ENCODE measurements at places on chromosomes 13 and 19.

GRCh38 chr19:50725218-50725910 is 2.2 kb downstream of the CLEC11A start:
- DNase-seq = no peak

GRCh38 chr19:42420055-42420544 is 7.1 kb downstream of the LIPE start:
- no peak for DNase-seq

- no peak for DNase-seq
Observed at GRCh38 chr13:93554514-93554913, 327.9 kb downstream of the GPC6 start.

DNA sequence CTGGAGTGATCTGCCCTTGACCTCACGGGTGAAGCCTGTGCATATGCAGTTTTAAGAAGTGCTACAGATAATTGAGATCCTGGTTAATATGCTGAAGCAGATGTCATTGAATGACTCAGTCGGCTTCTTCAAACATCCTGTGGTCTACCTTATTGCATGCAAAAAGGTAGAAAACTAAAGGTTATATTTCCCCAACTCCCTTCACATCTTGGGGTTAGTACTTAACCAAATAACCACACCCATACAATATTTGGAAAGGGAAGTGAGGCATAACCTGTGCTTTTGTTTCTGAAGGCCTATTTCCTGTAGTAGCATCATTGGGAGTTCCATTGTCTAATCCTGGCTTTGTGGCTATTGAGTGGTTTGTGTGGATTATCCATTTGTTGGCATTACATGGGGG is 58.3 kb downstream of the RAP2A start:
- no peak for DNase-seq

DNA sequence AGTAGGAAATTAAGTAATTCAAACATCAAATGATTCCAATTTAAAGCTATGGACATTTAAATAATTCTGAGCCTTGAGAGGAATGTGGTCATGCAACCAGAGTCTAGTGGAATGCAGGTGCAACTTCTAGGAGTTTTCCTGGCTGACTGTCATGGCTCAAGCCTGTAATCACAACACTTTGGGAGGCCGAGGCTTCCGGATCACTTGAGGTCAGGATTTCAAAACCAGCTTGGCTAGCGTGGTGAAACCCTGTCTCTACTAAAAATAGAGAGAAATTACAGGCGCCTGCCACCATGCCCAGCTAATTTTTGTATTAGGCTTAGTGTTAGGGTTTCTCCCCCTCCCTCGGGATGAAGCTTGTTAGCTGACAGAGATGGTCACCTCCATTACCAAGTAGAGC is 6.4 kb downstream of the ZNF808 start:
- DNase-seq = no peak

DNA sequence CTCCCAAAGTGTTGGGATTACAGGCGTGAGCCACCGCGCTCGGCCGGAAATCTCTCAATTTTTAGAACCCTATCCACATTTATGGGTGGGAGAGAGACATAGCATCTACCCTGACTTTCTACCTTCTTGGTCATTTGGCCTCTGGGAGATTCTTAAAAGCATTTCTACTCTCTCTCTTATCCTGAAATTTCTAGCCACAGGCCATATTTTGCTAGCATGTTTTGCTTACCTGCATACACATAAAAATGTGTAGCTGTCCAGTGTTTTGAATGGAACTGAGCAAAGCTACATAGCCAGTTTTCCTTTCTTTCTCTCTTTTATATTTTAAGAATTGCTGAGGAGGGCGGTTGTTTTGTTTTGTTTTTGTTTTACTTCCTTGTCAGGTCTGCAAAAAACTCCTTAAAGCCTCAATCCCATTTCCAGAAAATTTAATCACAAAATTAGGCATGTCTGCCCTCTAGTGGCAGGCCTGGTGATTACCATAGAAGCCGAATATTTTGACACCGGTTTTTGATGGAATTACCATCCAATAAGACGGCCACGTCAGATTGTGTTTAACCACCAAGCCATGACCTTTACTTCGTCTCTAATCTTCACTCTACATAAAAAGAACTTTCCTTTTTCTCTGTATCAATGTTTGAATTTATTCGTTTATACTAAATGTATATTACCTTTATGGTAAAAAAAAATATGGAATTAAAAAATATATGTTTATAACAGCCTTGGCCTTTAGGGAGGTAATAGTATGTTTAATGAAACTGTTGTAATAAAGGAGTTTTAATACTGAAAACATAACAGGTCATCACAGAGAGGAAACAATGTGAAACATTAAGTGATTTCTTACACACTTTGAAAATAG is 34.4 kb upstream of the OXGR1 start:
- DNase-seq = peak; percentile 71

- peak; percentile 45 for DNase-seq
Observed at GRCh38 chr19:48169578-48169938, 586 bp downstream of the LIG1 start.

GRCh38 chr13:23609414-23609760 is 39.2 kb downstream of the TNFRSF19 start:
- DNase-seq = peak; percentile 47

DNA sequence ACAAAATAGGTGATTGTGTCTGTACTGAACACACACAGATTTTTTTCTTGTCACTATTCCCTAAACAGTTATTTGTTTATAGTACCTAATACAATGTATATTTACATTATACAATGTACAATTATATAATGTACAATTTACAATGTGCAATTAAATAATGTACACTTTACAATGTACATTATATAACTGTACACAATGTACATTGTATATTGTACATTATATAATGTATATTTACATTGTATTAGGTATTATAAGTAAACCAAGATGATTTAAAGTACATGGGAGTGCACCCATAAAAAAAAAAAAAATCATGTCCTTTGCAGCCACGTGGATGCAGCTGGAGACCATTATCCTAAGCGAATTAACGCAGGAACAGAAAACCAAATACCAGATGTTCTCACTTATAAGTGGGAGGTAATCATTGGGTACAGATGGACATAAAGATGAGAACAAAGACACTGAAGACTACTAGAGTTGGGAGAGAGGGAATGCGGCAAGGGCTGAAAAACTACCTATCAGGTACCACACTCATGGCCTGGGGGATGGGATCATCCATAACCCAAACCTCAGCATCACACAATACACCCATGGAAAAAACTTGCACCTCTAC is 68.1 kb downstream of the ABCC4 start:
- DNase-seq = no peak

GRCh38 chr19:23913931-23914330 is 755 bp upstream of the ZNF726 start:
- no peak for DNase-seq

DNA sequence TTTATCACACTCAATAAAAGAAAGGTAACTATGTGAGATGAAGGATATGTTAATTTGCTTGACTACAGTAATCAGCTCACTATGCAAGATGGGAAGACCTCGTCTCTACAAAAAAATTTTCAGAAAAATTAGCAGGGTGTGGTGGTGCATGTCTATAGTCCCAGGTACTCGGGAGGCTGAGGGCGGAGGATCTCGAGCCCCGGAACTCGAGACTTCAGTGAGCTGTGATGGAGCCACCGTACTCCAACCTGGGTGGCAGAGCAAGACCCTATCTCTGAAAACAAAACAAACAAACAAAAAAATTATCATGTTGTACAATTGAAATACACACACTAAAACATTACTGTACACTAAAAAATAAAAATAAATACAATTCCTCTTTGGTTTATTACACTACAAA is 376.7 kb upstream of the KLHL1 start:
- no peak for DNase-seq

- DNase-seq = no peak
Observed at GRCh38 chr19:14480700-14481079, 5.5 kb upstream of the PTGER1 start.

DNA sequence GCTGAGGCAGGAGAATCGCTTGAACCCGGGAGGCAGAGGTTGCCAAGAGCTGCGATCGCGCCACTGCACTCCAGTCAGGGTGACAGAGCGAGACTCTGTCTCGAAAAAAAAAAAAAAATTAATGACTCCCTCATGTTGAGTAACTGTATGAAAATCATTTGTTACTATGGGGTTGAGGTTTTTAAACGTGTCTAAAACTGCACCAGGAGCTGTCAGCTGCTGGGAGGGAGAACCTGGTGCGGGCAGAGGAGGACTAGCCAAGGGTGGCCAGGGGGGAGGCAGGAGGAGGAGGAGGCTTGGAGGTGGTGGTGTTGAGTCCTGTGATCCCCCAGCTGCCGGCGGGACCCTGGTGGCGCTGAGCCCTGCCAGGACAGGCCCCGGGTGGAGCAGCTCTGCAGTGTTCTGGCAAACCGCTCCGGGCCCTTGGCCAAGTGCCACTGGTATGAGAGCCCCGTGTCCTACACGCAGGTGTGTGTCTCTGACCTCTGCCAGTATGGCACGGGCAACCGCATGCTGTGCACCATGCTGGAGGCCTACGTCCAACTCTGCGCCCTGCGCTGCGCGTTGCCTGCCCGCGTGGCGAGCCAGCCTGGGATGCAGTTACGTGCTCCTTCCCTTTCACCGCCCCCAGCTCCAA is 17.1 kb upstream of the FXYD3 start:
- DNase-seq = no peak

GRCh38 chr19:15401397-15401710 is 17.4 kb downstream of the AKAP8L start:
- no peak for DNase-seq

DNA sequence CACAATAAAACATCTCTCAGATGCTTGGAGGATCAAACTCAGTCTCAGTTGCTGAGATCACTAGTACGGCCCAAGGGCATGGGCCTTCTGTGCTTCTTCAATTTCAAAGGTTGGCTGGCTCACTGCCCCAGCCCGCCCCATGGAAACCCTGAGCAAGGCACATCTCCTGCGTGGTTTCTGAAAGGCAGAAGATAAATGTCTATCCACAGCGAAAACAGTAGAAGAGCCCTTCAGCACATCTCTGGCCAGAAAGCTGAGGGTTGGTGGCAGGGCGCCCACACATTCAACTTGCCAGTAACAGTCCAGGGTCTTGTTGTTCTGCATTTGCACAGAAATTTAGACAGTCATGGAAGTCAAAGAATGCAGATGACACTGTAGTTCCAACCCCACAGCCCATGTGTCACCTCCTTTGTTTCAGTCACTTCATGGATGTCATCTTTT is 24.0 kb upstream of the KATNAL1 start:
- DNase-seq = no peak

GRCh38 chr19:29866011-29866410 is 54.2 kb downstream of the CCNE1 start:
- no peak for DNase-seq

DNA sequence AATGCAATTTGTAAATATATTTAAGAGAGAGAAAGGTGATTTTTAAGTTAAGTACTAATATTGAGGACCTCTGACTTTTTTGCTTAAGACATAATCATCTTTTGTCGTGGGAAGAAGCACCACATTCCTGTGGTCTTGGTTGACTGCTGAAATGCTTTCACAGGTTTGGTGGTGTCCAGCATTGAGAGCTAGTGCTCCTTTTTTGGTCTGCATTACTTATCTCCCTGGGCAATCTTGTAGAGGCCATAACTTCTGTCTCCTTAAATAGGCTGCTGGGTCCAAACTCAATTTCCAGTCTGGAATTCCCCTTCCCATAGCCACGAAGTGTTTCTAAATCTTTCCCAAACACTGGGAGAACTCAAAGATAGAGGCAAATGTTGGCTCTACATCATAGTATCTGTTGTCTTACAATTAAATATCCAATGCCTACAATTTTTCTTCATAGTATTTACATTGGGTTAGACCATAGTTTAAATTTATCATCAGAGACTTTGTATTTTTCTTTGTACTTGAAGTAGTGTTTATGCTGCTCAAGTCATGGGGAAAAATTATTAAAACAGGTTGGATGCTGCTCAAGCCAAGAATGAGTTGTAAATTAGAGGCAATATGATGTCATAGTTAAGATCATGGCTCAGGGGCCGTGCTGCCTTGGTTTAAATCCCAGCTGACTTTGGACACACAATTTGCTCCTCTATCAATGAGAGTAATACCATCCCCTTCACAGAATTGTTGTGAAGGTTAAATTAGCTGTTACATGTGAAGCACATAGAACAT is 105.6 kb downstream of the POSTN start:
- DNase-seq = no peak

- no peak for DNase-seq
Observed at GRCh38 chr13:94121686-94122085, 357.8 kb downstream of the DCT start.

GRCh38 chr13:105047676-105048295 is 1487.7 kb downstream of the EFNB2 start:
- no peak for DNase-seq

- no peak for DNase-seq
Observed at GRCh38 chr19:17327654-17328516, 6.8 kb downstream of the ANO8 start.

- DNase-seq = no peak
Observed at GRCh38 chr19:45074744-45075300, 1.5 kb downstream of the ZNF296 start.

GRCh38 chr13:113122550-113123225 is at the start of gene F10:
TSS of gene F10 (plus strand) at chr13:113122799. CDS start at chr13:113122856, 57 bp downstream.
- DNase-seq = peak; percentile 80

DNA sequence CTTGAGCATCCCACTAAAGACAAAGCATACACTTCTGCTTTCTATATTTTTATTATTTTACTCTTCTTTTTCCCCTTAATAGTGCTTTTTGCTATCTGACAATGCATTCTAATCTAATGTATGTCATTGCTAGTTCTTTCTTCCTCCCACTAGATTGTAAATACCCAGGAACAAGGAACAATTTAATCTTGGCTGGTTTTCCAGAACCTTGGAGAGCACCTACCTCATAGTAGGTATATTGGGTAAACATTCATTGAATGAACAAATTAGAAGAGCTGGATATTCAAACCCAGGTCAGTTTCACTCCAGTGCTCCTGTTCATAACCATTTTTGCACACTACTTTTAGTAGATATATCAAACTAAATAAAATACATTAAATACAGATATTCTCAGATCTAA is 1617.6 kb upstream of the SLC10A2 start:
- no peak for DNase-seq

GRCh38 chr13:44129418-44129817 is 244.2 kb upstream of the SERP2 start:
- DNase-seq = no peak

DNA sequence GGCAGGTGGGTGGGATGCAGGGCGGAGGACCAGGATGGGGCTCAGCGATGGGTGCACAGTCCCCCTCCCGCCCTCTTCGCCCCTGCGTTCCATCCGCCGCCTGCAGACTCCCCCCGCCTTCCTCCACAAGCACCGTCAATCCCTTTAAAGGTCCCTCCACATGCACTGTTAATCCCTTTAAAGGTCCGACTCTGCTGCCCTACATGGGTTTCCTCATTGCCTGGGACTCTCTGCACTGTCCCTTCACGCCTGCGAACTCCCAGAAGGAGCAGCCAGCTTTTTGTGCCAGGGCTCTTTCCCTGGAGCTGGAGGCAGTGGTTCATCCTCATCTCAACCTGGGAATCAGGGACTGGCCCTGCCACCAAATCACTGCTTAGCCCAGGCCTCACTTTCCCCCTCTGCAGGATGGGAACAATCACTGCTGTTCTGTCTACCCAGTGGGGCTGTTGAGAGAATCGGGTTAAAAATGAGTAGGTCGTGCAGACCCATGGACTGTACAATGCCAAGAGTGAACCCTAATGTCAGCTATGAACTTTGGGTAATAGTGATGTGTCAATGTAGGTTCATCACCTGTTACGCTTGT is 20.4 kb downstream of the ZNF574 start:
- no peak for DNase-seq

GRCh38 chr19:2902590-2903218 is 2.0 kb downstream of the ZNF57 start:
- DNase-seq = no peak

GRCh38 chr19:47467914-47468313 is 3.8 kb downstream of the SLC8A2 start:
- DNase-seq = no peak

- DNase-seq = no peak
Observed at GRCh38 chr13:48780713-48781341, 127.1 kb downstream of the CYSLTR2 start.
